ENCODE measurements at places on chromosomes 2 and 18.

DNA sequence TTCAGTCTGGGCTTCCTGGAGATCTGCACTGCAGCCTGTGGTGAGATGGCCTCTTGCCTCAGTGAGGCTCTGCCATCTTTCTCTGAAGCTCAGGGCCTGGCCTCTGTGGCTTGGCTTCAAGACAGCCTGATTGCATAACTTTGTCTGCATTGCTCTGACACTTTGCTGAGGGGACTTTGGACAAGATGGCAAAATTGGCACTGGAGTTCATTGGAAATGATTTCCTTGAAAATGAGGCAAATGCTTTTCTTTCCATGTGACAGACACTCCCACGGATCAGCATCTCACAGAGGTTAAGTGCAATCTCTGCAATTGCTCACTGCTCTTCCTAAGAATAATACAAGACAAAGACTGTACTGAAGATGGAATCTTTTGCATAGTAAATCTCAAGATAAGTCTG is 166.8 kb downstream of the KCNS3 start:
- no peak for DNase-seq

DNA sequence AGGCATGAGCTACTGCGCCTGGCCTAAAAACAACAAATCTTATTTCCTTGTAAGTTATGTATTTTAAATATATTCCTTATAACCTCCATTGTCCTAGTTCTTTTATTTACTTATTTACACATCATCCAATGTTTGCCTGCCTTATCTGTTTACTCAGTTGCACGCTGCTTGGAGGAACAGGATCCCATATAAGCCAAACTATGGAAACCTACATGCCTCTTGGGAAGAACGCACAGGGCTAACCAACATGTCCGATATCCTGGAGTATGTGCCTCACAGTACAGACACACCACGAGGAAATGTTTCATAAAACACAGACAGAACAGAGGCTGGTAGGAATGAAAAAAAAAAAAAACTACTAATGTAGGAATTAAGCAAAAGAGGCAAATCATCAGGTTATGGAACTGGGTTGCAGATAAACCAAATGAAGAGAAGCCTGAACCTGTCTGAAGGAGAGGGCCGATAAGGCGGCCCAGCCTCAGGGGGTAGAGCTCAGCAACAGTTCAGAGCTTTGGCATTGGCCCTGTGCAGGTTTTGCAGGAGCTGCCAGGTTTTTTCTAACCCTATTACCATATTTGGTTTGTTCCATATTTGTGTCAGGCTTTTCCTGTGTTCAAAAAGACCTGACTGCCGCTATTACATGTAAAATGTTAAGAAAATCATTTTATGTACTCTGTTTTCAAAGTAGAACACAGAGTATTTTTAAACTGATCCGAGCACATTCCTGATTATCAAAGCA is 19.9 kb upstream of the SP3 start:
- DNase-seq: no peak

GRCh38 chr2:144582651-144583380 is 62.9 kb upstream of the ZEB2 start:
- no peak for DNase-seq

DNA sequence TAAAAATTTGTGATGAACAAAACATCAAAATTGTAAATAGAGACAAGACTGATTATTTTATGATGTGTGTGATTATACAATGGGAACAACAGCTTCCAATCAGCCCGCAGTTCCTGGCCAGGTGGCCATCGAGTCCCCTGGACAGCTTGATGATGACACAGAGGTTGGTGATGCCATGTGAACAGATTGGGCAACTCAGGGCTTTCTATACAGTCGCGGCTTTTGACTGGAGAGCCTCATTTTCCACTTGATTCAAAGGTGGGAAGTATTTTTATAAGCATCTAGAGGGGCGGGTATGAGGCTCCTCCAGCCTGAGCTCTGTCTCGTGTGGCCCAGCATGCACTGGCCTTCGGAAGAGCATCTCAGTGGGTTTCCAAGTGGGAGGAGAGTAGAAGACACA is 14.9 kb upstream of the HPCAL1 start:
- no peak for DNase-seq

DNA sequence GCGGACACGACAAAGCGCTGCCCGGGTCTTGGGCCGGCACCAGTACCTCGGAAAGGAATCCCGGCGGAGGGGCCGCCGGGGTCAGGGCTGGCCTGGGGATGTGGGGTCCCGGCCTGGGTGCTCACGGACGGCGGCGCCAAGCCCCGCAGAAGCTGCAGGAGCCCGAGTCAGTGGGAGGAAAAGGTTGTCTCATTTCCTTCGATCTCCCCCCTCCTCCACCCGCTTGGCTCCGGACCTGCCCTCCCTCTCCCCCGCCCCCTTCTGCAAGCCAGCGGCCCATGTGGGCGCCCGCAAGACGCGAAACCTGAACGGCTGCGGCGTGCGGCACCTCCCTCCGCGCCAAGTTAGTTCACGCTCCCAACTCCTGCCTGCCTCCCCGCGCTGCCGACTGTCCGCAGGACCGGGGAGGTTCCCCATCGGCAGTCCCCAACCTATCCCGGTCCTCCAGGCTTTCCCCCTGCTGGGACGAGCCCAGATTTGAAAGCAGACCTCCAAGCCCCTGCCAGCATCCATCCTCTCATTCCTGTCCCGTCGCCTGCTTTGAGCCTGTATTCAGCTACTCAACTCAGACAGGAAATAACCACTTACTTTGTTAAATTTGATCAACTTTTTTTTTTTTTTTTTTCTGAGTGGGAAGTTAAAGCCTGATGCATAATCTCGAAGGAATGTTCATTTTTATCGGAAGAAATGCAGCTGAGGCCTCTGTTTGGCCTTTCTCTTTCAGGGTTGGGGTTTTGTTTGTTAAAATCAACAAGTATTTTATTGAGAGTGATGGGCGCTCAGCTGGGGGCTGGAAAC is at the start of gene EVA1A:
Gene EVA1A, minus strand, starts transcription at position 172 of the 798 bp plus-strand sequence. CDS start 42,799 bp downstream, outside the sequence.
- peak; percentile 3 for DNase-seq

- DNase-seq: no peak
Measured at GRCh38 chr2:162992828-162993227, 154.3 kb upstream of the KCNH7 start.

DNA sequence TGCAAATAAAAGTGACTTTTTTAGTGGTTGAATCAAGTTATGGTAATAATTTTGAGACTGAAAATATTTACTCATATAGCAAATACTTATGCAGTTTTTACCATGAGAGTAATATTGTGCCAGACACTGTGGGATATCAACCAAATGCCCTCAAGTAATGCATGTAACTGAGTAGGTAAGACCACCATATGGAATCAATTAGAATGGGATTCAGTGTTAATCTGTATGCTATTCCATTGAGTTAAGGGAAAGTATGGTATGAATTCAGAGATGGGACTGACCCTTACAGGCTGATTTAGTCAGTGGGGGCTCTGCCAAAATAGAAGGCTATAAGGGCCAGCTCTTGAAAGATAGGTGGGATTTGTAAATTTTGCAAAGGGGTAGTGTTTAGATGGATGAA is 131.6 kb downstream of the CCDC85A start:
- DNase-seq: no peak
